ENCODE measurements at places on chromosomes 11 and 22.

GRCh38 chr22:46007003-46007847, 30.3 kb upstream of the WNT7B start:
- DNase-seq, result no peak

GRCh38 chr11:117691218-117691514, 105.8 kb downstream of the DSCAML1 start:
- no peak for DNase-seq

GRCh38 chr11:13674799-13675509, 6.5 kb downstream of the FAR1 start:
- DNase-seq, result no peak

- no peak for DNase-seq
These were observed 29.8 kb downstream of the ARHGEF17 start for GRCh38 chr11:73337846-73338245.

DNA sequence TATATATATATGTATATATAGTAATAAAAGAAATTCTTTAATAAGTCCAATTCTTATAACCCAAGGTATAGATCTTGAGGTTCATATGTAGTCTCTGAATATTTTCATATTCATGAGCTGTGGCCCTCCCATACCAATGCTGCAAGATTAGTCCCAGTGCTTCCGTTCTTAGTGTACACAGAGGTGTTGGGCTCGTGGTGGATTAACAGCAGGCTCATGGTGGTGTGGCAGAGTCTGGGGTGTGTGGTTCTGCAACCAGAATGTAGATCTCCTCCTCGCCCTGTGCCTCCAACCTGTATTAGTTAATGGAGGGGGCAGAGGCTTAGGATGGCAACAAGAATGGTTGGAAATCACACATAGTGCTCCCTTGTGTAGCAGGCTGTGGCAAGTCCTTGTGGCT, 16.8 kb downstream of the PRDM10 start:
- no peak for DNase-seq

DNA sequence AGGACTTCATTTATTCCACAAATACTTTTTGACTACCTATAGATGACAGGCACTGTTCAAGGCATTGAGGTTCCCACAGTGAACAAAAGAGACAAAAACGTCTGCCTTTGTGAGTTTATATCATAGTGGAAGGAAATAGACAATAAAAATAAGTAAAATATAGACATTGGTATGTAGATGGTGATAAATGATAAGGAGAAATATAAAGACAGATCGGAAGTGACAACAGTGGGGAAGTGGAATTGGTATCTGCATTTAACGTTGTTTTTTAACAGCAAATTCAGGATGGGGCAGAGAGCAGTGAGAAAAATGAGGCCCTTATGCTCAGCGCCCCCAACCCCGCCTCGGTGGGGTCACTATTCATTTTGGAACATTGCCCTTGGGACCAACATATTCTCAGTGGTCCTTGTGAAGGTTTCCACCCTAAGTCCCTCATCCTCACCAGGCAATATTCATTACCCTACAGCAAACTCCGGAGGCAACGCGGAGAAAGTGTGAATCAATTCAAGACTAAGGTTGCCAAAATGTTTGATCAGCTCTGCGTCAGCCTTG, 627 bp upstream of the PEX26 start:
- DNase-seq, result no peak

DNA sequence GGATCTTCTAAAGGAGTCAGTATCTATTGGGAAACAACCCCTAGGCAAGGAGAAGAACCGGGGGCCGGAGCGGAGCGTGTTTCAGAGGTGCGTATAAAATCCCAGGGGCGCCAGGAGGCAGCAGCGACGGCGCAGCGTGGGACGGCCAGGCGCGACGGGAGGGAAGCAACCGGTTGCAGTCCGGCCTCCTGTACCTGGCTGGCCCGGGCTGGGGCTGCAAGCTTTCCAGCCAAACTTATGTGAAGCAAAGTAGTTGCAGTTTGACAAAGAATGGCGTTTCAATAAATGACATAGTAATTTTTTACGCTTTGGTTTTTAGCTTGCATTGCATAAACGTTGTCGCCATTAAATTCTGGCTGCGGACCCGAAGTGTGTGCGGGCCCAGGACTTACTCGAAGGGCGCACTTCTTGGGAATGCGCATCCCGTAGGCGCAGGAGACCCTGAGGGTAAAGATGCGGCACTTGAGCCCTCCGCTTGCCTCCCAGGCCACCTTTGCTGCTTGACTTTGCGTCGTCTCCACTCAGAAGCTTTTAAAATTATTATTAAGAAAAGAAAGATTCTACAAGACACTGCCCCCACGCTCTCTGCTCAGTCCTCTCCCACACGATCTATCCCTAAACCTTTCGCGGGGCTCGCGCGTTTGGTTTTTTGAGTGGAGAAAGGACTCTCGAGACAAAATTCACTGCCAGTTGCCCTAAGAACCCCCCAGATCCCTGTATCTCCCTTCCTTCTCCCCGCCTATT, 1.6 kb upstream of the WT1 start:
- DNase-seq, result no peak

GRCh38 chr22:28299309-28299708, 380.3 kb upstream of the PITPNB start:
- DNase-seq, result no peak

DNA sequence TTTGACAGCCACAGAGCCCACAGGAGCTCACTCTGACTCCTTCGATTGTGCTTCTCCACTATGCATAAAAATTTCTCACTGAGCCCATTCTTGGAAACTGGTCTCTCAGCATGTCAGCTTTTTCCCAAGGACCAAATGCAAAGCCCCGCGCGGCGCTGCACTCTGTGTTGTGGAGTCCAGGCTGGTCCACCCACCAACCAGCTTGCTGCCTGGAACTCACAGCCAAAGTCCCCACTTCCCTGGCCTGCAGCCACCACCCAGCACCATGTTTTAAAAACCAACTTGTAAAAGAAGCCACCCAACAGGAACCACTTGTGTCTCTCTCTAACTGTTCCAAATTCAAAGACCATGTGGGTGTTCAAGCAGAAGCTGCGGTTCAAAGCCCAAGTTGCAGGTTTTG, 124.4 kb downstream of the SPATA19 start:
- DNase-seq, result no peak

- no peak for DNase-seq
These were observed 1.2 kb upstream of the P2RX6 start for GRCh38 chr22:21013657-21014201.

GRCh38 chr11:33867996-33868646, 23.8 kb downstream of the LMO2 start:
- no peak for DNase-seq
